SW 1271 (cell line): ENCODE measurements at places on chromosomes 16 and 17.

DNA sequence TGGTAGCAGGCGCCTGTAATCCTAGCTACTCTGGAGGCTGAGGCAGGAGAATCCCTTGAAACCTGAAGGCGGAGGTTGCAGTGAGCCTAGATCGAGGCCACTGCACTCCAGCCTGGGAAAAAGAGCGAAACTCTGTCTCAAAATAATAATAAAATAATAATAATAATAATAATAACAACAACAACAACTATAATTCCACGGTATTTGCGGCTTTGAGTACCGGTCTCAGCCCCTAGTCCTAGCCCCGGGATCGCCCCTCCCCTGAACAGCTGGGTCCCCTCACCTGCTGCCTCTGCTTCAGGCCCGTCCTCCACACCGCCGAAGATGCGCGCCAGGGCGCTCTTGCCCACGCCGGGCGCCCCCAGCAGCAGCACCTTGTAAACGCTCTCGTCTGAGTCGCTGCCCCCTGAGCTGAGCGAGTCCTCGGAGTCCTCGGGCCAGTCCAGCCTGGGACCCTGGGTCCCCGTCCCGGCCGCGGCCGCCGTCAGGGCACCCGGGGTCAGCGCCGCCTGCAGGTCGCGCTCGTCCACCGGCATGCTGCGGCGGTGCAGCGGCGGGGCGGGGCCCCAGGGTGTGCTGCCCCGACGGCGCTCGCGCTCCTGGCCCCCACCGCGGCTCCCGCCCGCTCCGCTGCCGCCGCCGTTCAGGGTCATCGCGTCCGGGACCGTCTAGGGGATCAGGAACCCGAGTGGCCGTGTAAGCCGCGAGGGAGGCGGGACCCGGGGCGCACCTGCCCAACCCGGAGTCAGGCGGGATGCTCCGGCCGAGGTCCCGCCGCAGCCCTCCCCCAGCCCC lies 611 bp downstream of the RRAD start:
- DNase-seq = no peak

- DNase-seq = no peak
Measured at GRCh38 chr16:2026461-2027023, at the start of gene NHERF2. Gene NHERF2, plus strand, starts transcription at chr16:2026902. Its CDS starts 104 bp downstream, at chr16:2027006.

- peak; percentile 27 for DNase-seq
Measured at GRCh38 chr17:4947411-4948165, 742 bp downstream of the PFN1 start.

DNA sequence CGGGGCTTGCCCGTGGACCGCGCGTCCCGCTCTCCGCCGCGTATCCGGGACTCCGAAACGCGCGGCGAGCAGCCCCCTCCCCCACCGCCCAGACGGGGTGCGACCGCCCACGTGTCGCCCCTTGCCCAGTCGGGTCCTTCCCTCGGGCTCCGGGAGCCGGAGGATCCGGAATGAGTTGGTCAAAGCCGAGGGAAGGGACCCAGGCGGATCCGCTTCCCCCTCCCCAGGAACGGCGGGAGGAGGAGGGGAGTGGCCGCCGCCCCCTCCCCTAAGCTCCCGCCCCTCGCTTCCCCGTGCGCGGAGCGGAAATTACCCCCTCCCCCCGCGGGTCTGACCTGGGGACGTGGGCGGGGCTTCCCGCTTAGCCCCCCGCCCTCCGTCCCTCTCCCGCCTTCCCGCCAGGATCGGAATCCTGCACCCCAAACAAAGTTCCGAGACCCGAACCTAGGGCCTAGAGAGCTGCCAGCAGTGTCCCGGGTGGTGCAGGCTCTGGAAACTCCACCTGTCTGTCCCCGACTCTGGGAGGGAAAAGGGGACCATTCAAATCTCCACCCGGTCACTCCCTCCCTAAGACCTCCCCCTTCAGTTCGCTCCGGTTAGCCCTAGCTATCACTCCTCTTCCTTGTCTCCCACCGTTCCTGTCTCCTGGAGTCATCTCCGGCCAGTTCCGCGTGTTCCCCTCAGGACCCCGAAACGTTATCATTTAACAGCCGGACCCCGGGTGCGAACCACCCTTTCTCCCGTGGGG lies 1.0 kb upstream of the IGF2BP1 start:
- DNase-seq = no peak

DNA sequence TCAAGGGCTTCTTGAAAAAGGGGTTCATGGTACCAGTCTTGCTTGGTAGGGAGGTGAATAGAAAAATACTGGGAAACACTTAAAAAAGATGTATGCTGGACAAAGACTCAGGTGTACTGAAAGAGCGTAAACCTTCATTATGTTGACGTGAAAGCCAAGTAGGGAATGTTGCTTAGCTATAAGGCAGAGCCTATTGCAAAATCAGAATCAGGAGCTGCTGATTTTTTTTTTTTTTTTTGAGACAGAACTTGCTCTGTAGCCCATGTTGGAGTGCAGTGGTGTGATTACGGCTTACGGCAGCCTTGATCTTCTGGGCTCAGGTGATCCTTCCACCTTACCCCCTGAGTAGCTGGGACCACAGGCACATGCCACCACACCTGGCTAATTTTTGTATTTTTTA lies 3.9 kb downstream of the TMEM94 start:
- DNase-seq = no peak

- no peak for DNase-seq
Measured at GRCh38 chr17:48757524-48757961, 29.0 kb upstream of the HOXB13 start.
